ENCODE measurements at places on chromosomes 2 and 18.

GRCh38 chr2:10894264-10894935 is 17.3 kb upstream of the KCNF1 start:
- DNase-seq, result no peak

DNA sequence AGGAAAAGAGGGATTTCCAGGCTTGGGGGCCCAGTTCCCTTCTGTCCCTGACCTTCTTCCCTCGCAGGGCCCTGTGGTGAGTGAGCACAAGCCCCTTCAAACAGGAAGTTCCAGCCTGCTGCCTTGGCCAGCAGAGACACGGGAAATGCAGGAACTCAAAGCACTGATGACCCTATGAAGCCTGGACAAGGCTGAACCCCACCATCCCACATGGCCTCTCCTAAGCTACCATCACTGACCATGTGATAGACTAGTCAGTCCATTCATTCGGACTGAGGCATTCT is 196.4 kb downstream of the TNS1 start:
- DNase-seq, result no peak

- DNase-seq, result no peak
Measured at GRCh38 chr18:56550121-56550520, 88.3 kb downstream of the TXNL1 start.

DNA sequence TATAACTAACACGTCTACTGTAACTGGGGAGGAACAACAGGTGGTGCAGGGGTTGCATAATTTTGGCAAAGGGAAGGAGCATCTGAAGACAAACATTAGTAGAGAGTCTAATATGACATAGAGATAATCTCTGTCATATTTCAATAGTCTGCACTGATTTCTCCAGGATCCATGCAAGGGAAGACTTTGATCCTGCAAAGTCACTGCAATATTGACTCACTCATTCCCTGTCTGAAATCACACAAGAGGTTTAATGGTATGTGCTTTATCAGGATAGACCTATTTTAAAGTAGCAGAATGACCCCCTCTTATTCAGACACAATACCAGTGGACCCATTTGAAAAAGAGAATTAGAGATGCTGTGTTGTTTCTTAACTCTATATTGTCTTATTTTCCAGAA is 98.7 kb upstream of the CAVIN2 start:
- no peak for DNase-seq

DNA sequence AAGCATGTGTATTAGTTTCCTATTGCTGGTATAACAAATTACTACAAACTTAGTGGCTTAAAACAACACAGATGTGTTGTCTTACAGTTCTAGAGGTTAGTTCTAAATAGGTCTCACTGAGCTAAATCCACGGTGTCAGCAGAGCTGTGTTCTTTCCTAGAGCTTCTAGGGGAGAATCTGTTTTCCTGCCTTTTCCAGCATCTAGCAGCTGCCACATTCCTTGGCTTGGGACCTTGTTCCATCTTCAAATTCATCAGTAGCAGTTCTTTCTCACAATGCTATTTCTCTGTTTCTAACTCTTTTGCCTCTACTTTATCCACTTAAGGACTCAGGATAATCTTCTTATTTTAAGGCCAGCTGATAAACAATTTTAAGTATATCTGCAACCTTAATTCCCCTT is 32.2 kb upstream of the CREB1 start:
- no peak for DNase-seq

DNA sequence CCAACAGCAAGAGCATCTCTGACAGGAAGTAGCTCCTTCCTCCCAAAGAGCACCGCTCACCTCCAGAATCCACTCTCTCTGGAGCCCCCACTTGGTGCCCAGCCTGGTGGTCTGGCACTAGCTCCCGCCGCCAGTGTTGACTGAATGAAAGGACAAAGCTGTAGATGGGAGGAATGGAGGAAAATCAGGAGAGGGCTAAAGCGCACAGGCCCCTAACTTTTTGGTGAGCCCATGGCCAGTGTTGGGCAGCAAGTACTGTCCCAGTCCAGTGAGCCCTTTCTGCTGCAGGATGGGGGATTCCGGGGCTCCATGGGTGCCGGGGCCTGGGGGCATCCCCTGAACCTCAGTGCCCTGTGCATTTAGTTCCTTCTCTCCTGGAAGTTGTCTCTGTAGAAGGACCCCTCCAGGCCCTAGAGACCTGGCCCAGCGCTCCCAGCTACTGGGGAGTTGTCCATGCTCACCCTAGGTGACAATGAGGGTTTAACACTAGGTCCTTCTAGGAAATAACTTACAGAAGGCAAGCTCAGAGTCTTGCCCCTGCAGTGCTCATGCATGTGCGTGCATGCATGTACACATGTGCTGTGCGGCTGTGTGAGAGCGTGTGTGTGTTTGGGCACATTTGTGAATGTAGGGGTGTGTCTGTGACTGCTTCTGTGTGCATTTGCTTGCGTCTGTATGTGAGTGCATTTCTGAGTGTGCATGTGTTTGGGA is 33.6 kb downstream of the GLI2 start:
- no peak for DNase-seq

- no peak for DNase-seq
Measured at GRCh38 chr2:47265751-47266231, 110.7 kb upstream of the STPG4 start.

DNA sequence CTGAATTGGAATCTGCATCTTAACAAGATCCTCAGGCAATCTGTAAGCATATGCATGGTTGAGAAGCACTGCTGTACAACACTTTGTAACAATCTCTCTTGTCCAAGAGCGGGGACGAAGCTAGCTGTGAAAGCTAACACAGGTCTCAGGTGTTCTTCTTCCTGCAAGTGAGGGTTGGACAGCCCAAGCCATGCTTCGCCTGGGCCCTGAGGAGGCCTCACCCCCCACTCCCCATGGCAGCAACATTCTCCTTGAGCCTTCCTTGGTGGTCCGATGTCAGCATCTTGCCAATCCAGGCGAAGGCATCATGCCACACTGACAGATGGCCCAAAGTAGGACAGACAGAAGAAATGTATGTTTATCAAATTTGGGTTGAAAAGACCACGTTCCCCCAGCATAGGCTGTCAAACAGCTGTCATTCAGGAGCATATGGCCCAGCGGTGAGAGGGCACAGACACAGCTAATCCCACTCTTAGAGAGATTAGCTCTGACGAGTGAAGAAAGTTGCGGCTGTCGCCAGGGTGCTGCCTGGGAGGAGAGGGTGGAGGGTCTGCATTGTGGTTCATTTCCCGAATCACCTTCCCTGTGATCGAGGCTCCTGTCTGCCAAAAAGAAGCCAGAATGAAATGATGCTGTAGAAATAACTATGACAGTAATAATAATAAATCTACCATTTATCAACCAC is 344.7 kb downstream of the MYCN start:
- DNase-seq, result no peak

- no peak for DNase-seq
Measured at GRCh38 chr2:203908066-203908796, 28.3 kb upstream of the ICOS start.

GRCh38 chr18:10009321-10010144 is 95.7 kb downstream of the VAPA start:
- no peak for DNase-seq

GRCh38 chr18:22378672-22379282 is 38.9 kb downstream of the CTAGE1 start:
- peak; percentile 53 for DNase-seq

- DNase-seq, result peak; percentile 36
Measured at GRCh38 chr2:72920318-72921087, 3.2 kb downstream of the EMX1 start.

- no peak for DNase-seq
Measured at GRCh38 chr18:38930881-38931753, 1365.5 kb upstream of the CELF4 start.

Data from endothelial cell of umbilical vein (primary cell).